ENCODE measurements at places on chromosomes 16 and 17.

DNA sequence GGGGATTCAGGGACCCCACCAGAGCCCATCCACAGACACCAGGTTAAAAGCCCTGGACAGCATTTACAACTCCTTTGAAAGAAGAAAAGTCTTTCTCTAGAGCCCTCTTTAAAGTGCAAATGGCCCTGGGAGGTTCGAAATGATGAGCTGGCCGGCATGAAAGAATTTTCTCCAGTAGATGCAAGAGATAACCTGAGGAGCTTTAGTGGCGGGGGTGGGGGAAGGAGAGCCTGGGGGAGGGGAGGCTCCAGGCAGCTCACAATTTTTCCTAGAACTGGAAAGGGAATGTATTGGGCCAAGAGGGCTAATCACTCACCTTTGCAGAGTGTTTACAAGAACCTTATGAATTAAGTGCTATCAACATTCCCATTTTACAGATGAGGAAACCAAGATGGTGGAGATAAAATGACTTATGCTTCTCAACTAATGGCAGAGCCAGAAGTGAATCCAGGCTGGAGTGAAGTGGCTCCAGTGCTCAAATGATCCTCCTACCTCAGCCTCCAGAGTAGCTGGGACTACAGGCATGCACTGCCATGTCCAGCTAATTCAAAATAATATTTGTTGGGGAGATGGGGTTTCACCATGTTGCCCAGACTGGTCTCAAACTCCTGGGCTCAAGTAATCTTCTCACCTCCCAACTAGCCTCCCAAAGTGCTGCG, 4.2 kb upstream of the CDH1 start:
- DNase-seq, result no peak

GRCh38 chr16:71971571-71971970, 28.6 kb downstream of the PKD1L3 start:
- DNase-seq, result no peak

DNA sequence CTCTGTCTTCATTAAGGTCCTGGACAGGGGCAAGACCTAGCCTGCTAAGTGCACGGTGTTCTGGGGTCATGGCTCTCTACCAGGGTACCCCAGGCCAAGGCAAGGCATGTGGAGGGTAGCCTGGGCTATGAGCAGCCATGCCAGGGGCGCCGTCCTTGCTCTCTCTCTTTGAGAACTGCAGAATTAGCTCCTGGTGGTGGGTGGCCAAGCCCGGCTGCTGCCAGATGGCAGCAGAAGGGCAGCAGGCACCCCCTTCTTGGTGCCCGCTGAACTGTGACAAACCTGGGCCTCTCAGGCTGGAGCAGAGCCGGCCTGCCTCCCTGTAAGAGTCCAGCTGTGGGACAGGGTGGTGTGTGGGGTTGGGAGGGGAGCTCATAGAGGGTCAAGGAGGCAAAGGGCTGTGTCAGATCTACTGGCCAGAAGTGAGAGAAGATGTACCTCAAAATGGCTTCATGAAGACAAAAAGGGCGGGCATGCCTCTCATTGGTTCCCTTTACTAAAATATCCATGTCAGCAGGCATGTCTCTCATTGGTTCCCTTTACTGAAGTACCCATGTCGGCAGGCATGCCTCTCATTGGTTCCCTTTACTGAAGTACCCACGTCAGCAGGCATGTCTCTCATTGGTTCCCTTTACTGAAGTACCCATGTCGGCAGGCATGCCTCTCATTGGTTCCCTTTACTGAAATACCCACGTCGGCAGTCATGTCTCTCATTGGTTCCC, 81.7 kb upstream of the SDK2 start:
- DNase-seq, result no peak

GRCh38 chr17:7803981-7804380, 30.0 kb upstream of the KDM6B start:
- no peak for DNase-seq

DNA sequence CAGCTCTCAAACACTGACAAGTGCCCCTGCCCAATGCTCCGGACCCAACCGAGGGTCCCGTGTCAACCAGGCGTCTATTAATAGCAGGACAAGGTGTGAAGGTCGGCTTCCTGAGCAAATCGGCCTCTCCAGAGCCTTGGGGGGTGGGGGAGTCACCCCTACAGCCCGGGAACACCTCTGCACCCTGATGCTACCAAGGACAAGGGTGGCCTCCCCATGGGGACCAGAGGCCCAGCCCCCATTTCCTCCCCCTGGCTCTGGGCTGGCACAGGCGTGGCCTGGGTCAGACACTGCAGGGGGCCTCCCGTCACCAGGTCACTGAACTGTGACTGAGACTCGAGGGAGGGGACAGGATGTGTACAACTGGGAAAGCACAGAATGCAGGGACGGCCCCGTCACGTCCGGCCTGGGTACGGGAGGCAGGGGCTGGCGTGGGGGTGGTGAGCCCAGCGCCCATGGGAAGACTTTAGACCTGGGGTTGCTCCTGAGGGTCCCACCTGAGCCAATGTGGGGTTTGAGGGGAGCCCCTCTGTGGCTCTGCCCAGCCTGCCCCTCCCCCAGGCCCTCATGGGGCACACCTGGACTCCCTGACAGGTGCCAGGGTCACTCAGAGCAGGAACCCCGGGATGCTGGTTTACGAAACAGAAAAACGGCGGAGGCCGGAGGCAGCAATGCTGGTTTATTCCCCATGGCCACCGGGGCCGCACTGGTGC, 579 bp upstream of the CYBA start:
- peak; percentile 72 for DNase-seq

GRCh38 chr17:20916383-20916782, 126.4 kb downstream of the USP22 start:
- no peak for DNase-seq

GRCh38 chr16:79769270-79769927, 168.9 kb upstream of the MAF start:
- DNase-seq, result no peak

DNA sequence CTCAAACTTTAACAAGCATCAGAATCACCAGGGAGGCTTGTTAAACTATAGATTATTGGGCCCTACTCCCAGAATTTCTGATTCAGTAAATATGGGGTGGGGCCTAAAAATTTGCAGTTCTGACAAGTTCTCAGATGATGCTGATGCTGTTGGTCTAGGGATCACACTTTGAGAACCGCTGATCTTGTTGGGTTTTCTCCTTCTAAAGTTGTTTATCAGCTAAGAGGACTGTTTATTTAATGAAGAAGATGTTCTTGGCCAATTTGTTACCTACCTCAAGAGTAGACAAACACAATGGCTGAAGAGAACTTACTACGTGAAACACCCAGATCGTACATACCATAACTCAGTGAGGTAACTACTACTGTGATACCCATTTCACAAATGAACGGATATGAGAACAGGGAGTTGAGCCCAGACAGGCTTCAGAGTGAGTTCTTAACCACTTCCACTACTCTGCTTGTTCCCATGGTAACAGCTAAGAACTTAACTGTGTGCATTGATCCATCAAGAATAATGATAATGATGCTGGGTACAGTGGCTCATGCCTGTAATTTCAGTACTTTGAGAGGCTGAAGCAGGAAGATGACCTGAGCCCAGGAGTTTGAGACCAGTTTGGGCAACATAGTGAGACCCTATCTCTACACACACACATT, 85.3 kb upstream of the NSRP1 start:
- DNase-seq, result no peak

- peak; percentile 55 for DNase-seq
These were observed 15.2 kb upstream of the CA4 start for GRCh38 chr17:60134396-60135150.

GRCh38 chr16:27558932-27559331, 9.0 kb downstream of the KATNIP start:
- no peak for DNase-seq

GRCh38 chr17:44097110-44097958, 26.1 kb downstream of the HDAC5 start:
- DNase-seq, result no peak

DNA sequence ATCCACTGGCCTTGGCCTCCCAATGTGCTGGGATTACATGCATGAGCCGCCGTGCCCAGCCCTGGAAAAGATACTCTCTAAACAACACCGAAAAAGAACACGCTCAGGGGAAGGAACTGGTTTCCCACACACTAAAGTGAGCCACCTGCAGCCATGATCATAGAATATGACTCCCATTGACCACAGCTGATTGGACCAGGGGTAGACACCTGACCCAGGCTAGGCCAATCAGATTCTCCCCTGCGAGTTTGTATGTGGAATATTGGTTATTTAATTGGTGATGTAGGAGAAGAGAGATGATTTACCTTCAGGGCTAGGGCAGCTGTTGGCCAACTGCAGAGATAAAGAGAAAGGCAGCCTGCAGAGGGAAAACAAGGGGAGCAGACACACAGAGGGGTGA, 9.0 kb upstream of the GGA2 start:
- no peak for DNase-seq

GRCh38 chr16:66903544-66904427, 14.9 kb downstream of the CDH16 start:
- no peak for DNase-seq

DNA sequence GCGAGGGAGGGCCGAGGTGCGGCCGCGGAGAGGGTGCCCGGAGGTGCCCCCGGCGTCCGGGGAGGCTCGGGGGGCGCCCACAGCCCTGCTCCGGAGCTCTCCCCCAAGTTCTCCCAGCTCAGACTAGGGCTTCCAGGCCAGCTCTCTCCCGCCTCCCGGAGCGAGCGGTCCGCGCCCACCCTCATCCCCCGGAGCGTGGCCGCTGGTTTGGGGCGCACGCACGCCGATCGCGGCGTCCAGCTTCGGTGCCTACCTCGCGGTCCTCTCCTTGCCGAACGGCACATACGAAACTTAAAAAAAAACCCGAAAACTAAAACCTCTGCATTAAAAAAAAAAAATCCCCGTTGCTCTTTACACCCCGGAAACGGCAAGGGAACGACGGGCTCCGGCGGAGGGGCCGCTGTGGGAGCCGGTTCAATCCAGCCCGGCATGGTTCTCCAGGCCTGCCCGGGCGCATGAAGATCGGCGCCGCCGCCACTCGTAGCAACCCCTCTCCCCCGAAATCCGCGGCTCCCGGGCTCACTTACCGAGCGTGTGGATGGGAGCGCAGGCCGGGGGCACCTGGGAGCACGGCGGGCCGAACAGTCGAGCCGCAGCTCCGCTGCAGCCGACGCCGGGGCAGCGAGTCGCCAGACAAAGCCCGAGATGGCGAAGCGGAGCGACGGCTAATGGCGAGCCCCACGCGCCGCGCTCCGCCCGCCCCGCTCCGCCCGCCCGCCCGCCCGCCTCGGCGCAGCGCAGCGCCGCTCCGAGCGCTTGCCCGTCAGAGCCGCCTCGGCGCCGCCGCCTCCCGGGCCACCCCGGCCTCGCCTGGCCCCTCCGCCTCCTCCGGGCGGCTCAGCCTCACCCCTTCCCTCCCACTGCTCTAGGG, 973 bp upstream of the UBTF start:
- DNase-seq, result peak; percentile 33

- no peak for DNase-seq
These were observed 11.5 kb downstream of the RAD51C start for GRCh38 chr17:58703916-58704286.

- DNase-seq, result peak; percentile 94
These were observed at the start of gene MAF for GRCh38 chr16:79600638-79601091. Gene MAF, minus strand, starts transcription at chr16:79600737. Its CDS starts 835 bp downstream, at chr16:79599902.

- DNase-seq, result no peak
These were observed 37.9 kb upstream of the CAPN15 start for GRCh38 chr16:489606-490005.

- DNase-seq, result peak; percentile 50
These were observed 36.7 kb downstream of the GRIN2C start for GRCh38 chr17:74822939-74823367.

DNA sequence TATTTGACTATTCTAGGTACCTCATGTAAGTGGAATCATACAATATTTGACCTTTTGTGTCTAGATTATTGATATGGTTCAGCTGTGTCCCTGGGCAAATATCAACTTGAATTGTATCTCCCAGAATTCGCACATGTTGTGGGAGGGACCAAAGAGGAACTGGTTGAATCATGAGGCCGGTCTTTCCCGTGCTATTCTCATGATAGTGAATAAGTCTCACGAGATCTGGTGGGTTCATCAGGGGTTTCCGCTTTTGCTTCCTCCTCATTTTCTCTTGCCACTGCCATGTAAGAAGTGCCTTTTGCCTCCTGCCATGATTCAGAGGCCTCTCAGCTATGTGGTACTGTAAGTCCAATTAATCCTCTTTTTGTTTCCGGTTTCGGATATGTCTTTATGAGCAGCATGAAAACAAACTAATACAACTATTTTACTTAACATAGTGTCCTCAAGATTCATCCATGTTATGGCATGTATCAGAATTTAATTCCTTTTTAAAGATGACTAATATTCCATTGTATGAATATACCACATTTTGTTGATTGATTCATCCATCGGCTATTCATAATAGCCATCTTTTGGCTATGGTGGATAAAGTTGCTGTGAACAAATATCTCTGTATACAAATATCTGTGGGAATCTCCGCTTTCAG, 129.1 kb downstream of the FTO start:
- DNase-seq, result no peak

- no peak for DNase-seq
These were observed 6.5 kb upstream of the HOXB13 start for GRCh38 chr17:48735062-48735351.

- DNase-seq, result no peak
These were observed 16.9 kb downstream of the DHRS7B start for GRCh38 chr17:21143695-21144094.

- peak; percentile 93 for DNase-seq
These were observed at the start of gene AKAP1 for GRCh38 chr17:57084802-57085447. Gene AKAP1, plus strand, starts transcription at chr17:57085246. Its CDS starts 20,219 bp downstream, at chr17:57105465.

DNA sequence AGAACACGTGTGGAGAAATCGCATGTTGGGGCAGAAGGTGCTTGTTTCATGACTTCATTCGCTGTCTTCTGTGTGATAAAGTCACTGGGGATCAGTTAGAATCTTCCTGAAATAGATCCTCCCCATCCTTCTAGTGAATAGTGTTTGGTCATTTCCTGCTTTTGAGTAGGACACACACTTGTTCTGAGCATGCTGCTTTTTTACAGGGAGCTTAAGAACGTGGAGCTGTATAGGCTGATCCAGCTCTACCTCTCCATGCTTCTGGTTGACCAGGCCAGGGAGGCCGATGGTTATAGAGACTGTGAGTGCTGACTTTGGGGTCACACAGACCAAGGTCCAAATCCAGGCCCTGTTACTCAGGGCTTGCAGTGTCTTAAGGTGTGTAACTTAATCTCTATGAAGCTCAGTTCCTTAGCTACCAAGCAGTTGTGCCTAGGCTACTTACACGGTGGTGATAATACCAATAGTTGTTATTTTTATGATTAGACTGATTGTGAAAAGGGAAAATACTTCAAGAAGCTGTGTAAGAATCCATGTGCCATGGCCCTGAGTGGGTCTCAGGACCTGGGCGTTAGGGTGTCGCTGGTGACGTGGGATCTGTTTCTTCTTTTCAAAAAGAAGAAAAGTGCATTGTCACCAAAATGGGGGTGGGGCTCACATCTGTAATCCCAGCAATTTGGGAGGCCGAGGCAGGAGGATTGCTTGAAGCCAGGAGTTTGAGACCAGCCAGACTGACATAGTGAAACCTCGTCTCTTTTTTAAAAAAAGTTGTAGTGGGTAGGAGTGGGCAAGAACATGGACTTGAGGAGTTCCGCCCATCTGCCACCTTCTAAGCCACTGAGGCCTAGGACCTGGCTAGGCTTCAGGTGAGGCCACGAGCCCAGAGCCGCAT, 64.1 kb upstream of the LGALS9 start:
- no peak for DNase-seq

GRCh38 chr17:72287586-72287985, 166.8 kb downstream of the SOX9 start:
- no peak for DNase-seq

All from tibial artery (tissue), 4 donors.